ENCODE measurements at places on chromosomes 16 and 17.

- DNase-seq: no peak
Measured at GRCh38 chr16:26643519-26643918, 423.2 kb upstream of the C16orf82 start.

DNA sequence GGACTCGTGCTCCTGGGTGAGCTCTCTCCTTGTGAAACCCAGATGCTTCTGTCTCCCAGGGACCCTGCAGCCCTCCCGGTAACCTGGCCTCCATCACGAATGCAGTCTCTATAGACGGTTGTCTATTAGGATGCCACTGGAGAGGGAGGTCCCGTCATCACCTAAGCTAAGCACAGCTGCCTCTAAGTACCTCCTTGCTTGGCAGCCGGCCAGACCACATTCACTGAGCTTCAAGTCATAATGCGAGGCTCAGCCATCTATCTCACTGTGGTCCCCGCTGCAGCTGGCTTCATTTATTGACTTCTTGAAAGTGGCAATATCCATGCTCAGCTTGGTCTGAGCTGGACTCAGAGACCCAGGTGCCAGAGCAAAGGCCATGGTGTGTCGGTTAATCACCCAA, 74.5 kb upstream of the HSBP1 start:
- no peak for DNase-seq

GRCh38 chr16:57873218-57873617, 70.9 kb upstream of the KIFC3 start:
- no peak for DNase-seq

DNA sequence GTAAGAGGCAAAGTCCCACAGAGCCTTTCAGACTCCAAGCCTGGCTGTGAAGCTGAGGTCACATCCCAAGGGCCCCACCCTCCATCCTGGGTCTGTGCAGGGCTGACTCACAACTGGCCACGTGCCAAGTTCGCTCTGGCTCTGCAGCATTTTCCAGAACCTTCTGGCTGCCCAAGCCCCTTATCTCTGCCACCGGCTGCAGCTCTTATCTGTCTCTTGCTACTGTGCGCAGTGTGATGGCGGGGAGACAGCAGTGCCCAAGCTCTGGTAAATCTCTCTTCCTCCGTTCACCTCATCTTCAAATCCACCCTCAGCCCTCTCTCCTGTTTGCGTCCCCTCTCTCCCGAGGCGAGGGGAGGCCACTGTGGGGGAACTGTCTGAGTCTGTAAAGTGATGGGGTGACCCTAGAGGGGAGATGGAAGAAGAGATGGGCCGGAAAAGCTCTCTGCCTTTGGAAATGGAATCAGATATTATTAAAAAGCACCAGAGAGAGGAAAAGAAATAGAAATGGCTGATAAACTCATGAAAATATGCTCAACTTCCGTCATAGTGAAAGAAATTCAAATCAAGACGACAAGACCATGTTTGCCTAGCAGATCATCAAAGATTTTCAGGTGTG, 162.7 kb upstream of the CDC42EP4 start:
- DNase-seq: peak; percentile 98

- no peak for DNase-seq
Measured at GRCh38 chr16:84795329-84796053, 24.3 kb upstream of the CRISPLD2 start.

- no peak for DNase-seq
Measured at GRCh38 chr17:71395901-71396300, 724.9 kb upstream of the SOX9 start.

DNA sequence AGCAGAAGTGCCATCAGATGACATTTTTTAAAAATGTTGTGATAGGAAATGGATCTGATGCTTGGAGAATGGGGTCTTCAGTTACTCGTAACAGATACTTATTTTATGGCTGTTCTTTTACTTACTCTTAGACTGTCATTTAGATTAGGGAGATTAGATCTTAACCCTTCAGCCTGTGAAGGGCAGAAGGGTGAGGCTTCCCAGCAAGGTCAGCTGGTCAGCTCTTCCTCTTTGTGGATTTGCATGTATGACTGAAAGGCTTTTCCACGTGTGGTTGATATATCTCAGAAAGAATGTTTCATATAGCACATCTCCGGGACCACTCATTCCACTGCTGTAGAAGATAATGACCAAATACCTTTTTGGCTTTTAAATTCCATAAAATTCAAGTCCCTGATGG, 27.4 kb downstream of the GRB7 start:
- DNase-seq: no peak

- DNase-seq: no peak
Measured at GRCh38 chr17:65668211-65668610, 106.8 kb upstream of the AXIN2 start.

GRCh38 chr17:13704333-13704732, 102.6 kb upstream of the HS3ST3A1 start:
- no peak for DNase-seq

DNA sequence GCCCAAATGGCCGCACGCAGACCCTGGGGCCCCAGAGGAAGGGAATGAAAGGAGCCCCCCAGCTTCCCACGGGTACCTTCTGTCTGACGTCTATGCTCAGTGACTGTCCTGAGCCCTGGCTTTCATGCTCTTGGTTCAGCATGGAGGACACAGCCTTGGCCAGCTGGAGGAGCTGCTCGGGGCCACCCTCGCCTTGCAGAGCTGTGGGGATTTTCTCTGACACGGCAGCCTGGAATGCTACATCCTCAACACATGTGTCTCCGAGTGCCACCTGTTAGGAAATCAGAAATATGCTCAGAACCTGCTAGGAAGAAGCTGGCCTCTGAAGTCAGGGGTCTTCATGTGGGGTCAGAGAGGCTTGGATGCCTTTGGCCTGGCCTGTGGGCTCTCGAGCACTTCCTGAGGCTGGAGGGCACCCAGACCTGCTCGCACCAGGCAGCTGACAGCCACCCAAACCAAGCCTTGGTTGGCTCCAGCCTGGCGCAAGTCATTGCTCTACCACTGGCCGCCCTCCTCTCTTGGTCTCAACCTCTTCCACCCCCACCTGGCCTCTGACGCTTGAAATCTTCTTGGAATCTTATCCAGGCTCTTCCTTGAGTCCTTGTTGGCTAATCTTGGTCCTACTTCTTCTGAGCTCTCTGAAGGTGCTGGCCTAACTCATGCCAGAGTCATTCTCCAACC, 63.7 kb upstream of the BCO1 start:
- no peak for DNase-seq

GRCh38 chr16:28294201-28294600, 1.9 kb downstream of the SBK1 start:
- DNase-seq: no peak

DNA sequence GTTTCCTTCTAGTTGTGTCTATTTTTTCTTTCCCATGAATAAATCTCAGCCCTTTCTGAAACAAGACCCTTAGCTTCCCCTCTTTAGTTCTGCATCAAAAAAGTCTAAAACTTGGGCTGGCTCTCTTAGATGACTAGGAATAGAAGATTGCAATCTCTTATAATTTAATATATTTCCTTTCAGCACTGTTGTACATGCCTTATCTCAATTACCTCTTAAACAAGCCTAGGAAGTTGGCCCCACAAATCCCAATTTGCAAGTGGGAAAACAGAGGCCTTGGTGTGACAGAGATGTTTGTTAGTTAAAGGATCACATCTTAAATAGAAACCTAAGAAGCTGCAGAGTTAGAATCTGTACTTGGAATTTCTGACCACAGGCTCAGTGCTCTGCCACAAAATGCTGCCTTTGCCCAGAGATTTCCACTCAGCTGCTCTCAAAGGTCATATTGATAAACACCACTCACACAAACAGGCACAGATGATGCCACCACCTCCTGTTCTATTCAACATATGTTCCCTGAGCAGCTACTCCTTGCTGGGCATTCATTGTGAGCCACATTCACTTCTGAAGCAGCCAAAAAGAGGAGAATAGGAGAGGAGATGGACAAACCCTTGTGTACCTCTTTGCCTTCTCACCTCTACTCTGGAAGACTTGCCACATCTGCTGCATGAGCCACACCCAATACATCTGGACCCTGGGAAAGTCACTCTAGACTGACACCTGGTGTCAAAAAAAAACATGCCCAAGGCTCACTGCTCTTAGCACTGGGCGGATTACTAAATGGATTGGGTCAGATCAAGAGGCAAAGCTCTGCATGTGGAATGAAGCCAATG, 5.5 kb downstream of the CCDC182 start:
- DNase-seq: peak; percentile 8

- no peak for DNase-seq
Measured at GRCh38 chr17:51087072-51087757, 33.5 kb downstream of the SPAG9 start.

DNA sequence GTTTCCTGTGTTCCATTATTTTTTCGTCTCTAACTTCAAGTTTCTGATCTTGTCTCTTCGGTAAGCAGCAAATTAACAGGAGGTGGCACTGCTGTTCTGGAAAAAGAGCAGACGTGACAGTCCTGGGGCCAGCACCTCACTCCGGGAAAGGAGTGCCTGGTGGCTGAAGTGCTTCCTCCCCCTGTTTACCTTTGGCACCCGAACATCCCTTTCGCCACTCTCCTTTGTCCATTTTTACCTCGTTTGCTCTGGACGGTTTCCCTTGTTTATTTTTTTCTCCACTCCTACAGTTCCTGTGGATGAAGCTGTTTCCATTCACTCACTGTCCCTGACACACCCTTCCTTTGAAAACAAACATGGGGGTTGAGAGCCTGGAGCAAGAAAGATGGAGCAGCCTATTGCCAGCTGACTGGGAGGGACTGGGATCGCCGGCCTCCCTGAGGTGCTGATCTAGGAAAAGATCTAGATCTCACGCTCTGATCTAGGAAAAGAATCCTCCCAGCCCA, 12.6 kb downstream of the SAP30BP start:
- DNase-seq: no peak

DNA sequence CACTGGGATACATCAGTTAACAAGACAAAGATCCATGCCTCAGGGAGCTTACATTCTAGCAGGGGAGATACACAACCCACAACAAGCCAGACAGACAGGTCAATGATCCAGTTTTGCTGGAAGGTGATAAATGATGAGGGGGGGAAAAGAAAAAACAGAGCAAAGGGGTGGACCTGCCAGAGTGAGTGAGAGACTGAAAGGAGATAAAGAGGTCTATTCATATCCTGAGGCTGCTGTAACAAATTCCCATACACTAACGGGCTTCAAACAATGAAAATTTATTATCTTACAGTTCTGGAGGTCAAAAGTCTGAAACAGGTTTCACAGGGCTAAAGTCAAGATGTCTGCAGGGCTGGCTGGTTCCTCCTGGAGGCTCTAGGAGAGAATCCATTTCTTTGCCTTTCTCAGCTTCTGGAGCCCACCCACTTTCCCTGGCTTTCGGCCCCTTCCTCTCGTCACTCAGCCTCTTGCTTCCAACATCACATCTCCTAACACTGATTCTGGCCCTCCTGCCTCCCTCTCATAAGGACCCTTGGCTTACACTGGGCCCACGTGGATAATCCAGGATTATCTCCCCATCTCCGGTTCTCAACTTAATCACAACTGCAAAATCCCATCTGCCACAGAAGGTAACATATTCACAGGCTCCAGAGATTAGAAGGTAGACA, 81.5 kb downstream of the GAS7 start:
- no peak for DNase-seq

- DNase-seq: no peak
Measured at GRCh38 chr17:673200-673681, 41.4 kb downstream of the VPS53 start.

DNA sequence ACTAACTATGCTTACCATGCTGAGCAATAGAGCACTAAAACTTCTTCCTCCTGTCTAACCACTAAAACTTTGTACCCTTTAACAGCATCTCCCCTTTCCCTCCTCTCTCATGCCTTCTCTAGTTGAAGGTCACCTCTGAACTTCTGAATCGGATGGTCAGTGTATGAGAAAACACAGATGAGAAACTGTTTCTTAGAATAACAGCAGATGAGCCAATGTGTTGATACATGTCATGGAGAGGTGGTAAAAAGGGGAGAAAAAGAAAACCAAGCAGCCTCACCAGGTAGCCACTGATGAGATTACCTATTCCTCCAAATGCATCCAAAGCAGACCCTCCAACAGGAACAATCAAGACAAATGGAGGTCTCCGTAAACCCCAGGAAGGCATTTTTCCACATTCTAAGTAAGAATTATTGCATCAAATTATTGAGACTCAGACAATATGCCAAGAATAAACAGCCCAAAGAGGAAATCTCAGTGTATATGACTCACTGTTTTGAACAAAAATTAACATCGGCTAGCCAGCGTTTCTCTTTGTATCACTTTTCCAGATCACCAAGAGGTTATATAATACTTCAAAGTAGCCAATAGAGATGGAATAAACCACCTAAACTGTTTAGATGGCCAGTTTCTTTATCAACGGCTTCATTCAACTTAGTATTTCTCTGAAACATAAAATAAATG, 793.3 kb upstream of the SOX9 start:
- DNase-seq: no peak

GRCh38 chr16:4372001-4372577, 441 bp downstream of the VASN start:
- no peak for DNase-seq

- DNase-seq: no peak
Measured at GRCh38 chr17:29570521-29570920, 2.0 kb downstream of the TP53I13 start.

DNA sequence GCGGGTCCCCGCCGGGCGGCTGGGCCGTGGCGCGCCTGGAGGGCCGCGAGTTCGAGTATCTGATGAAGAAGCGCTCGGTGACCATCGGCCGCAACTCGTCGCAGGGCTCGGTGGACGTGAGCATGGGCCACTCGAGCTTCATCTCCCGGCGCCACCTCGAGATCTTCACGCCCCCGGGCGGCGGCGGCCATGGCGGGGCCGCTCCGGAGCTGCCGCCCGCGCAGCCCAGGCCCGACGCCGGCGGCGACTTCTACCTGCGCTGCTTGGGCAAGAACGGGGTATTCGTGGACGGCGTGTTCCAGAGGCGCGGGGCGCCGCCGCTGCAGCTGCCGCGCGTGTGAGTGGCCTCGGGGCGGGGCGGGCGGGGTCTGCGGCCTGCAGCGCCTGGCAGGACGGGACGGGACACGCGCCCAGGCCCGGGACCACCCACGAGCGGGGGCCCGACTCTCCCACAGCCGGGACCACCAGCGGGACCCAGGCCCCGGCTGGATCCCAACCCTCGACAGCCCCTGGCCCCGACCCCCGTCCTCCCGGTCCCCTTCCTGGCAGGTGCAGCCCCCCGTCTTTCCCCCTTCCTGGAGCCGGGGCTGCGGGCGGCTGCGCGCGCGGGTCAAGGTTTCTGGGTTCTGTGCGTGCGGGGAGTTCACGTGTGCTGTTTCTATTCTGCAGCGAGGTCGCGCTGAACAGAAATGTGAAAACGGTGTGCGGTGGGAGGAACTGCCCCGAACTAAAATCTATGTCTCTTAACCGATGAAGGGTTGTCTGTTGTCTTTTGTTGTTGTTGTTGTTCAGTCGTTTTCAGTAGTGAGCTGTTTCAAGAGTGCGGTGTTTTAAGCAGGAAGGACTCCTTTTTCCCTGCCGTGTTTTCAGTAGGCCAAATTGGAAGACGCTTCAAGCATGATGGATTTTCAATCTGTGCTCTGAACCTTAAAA, 705 bp downstream of the FOXK2 start:
- DNase-seq: peak; percentile 34

DNA sequence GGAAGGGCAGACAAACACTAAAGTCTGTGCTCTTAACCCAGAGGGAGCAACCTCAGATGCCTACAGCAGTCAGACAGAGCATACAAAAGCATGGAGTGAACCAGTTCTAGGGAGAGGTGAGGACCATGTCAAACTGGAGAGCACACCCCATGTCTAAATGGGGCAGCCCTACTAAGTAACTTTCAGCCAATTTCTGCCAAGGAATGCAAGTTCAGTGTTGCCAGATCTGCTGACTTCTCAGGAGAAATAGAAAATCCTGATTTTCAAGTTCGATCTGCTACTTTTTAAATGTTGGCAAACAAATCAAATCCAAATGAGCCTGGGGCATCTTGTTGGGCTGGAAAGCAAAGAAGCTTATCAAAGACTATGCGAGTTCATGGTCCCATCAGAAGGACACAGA, 17.5 kb upstream of the SCNN1B start:
- no peak for DNase-seq
